Heart left ventricle (tissue), 16 donors: ENCODE measurements at places on chromosomes 3 and 15. TPM values are rescaled to one million over a fixed set of nuclear protein-coding genes. Genes with fewer than 3 reads are reported as not detected.

GRCh38 chr3:168475704-168476103 lies 380.0 kb upstream of the GOLIM4 start:
- H3K4me3 ChIP-seq = no peak overlapping the region
- no peak overlapping the region for H3K27ac ChIP-seq
- peaks cover 3% of the 10 kb centered on the region for H3K27me3 ChIP-seq
- H3K4me1 ChIP-seq = no peaks in the 10 kb centered on the region
- no peak for DNase-seq

GRCh38 chr15:60423537-60423936 lies 25.8 kb upstream of the ANXA2 start:
- no peaks in the 10 kb centered on the region for H3K27me3 ChIP-seq
- H3K27ac ChIP-seq = peak overlapping the region; percentile 6
- H3K4me1 ChIP-seq = no peaks in the 10 kb centered on the region

DNA sequence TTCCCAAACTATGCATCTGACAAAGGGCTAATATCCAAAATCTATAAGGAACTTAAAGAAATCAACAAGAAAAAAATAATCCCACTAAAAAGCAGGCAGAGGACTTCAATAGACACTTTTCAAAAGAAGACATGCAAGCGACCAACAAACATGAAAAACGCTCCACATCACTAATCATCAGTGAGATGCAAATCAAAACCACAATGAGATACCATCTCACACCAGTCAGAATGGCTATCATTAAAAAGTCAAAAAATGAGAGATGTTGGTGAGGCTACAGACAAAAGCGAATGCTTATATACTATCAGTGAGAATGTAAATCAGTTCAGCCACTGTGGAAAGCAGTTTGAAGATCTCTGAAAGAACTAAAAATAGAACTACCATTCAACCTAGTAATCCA lies 20.2 kb downstream of the CFAP44 start:
- H3K27ac ChIP-seq = no peak overlapping the region
- H3K27me3 ChIP-seq = no peaks in the 10 kb centered on the region
- DNase-seq = no peak
- no peak overlapping the region for H3K4me3 ChIP-seq
- no peaks in the 10 kb centered on the region for H3K4me1 ChIP-seq

DNA sequence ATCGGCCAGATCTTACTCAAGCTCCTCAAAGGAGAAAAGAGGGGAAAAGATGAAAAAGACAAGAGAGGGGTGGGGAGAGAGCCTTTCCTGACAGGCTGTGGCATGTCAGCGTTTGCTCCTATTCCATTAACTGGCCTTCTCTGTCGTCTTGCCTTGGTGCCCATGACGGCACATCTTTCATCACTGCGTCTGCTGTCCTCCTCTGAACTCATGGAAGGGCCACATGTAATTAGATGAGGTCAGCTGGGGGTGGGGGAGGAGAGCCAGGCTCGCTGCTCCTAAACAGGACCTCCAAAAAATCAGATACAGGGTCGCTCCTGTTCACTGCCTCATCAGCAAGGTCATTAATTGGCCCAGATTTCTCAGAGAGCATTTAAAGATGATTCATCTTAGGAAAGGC lies 49.7 kb downstream of the LRTM1 start:
- H3K27me3 ChIP-seq = no peaks in the 10 kb centered on the region
- no peak for DNase-seq
- H3K4me3 ChIP-seq = no peak overlapping the region
- H3K4me1 ChIP-seq = no peaks in the 10 kb centered on the region

DNA sequence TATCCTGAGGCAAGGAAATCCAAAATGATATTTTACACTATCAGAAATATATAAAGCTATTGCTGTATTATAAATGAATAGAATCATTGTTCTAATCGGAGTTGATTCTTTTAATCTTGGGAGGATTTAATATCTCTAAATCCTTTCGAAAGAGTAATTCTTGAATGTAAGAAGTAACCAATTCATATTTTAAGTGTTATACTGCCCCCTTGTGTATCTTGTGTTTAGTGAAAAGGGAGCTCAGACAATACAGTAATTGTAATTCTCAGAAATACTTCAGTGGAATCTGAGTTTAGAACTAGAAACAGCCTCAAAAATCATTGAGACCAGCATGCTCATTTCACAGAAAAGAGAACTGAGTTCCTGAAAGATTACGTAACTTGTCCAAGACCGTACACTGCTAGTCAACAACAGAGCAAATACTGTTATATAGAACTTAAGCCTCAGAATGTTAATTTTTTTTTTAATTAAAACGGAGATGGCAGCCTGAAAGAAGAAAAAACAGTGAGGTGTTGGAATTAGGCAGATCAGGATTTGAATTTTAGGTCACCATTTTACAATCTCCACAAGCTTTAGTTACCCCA lies 42.9 kb downstream of the PLCH1 start:
- no peak overlapping the region for H3K4me3 ChIP-seq
- H3K27me3 ChIP-seq = no peaks in the 10 kb centered on the region
- no peaks in the 10 kb centered on the region for H3K36me3 ChIP-seq
- no peak overlapping the region for H3K27ac ChIP-seq
- no peaks in the 10 kb centered on the region for H3K4me1 ChIP-seq

DNA sequence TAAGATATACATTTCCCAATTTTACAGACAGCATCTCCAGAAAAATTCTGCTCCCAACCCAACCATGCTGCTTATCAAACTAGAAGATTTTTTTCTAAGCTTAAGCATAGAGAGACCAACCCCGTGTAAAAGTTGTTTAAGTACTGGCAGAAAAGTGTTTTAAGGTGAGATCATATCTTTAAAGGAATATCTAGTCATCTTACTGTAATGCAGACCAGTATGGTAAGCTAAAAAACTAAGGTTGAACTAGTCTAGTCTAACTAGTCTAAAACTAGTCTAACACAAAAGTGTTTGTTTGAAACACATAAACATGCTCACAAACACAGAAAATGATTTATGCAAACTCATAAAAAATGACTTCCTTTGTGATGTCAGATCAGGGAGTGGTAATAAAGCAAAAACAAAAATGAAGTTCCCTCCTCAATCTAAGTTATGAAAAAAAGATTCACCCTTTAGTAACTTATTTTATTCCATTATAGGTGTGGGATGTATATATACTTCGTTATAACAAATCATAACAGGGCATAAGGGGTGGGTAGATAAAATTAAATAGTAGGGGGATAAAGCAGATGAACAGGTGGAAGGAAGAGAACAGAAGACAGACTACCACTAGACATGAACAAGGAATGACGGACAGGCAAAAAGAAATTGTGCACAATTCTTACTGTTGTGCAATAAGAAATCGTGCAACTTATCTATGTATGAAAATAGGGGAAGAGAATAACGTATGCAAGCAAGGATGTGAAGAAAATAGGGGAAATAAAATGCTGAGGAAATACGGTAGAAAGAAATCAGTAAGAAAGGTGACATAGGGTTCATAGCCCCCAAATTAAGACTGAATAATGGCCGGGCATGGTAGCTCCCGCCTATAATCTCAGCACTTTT lies 10.0 kb downstream of the MYO5A start:
- no peak for DNase-seq
- no peaks in the 10 kb centered on the region for H3K36me3 ChIP-seq
- no peak overlapping the region for H3K4me3 ChIP-seq
- no peak overlapping the region for H3K27ac ChIP-seq
- H3K4me1 ChIP-seq = no peaks in the 10 kb centered on the region

DNA sequence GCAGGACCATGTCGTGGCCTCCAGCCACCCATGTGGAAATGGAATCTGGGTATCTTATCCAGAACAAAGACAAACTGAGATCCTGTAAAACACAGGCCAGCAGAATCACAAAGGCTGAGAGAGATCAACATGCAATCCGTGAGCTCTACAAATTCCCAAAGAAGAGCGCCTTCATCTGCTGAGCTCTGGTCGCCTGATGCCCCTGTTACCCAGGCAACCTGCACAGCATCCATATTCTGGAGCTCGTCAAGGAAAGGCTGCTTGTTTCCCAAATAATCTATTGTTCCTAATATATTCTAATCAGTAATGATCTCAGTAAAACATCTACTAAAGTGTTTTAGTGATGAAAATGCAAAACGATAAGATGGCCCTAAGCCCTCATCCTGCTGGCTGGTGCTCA lies 133.6 kb downstream of the OCA2 start:
- H3K4me1 ChIP-seq = no peaks in the 10 kb centered on the region
- H3K27ac ChIP-seq = no peak overlapping the region
- no peak for DNase-seq
- no peak overlapping the region for H3K4me3 ChIP-seq
- no peaks in the 10 kb centered on the region for H3K27me3 ChIP-seq

- H3K27ac ChIP-seq = peak overlapping the region; percentile 90
- H3K4me1 ChIP-seq = peaks cover 22% of the 10 kb centered on the region
- peaks cover 19% of the 10 kb centered on the region for H3K36me3 ChIP-seq
- DNase-seq = no peak
Measured at GRCh38 chr15:89109238-89109637, 21.0 kb downstream of the ABHD2 start.

- peak; percentile 89 for DNase-seq
- H3K36me3 ChIP-seq = no peaks in the 10 kb centered on the region
- no peaks in the 10 kb centered on the region for H3K4me1 ChIP-seq
- no peak overlapping the region for H3K27ac ChIP-seq
Measured at GRCh38 chr3:131543714-131544113, 40.9 kb upstream of the MRPL3 start.

DNA sequence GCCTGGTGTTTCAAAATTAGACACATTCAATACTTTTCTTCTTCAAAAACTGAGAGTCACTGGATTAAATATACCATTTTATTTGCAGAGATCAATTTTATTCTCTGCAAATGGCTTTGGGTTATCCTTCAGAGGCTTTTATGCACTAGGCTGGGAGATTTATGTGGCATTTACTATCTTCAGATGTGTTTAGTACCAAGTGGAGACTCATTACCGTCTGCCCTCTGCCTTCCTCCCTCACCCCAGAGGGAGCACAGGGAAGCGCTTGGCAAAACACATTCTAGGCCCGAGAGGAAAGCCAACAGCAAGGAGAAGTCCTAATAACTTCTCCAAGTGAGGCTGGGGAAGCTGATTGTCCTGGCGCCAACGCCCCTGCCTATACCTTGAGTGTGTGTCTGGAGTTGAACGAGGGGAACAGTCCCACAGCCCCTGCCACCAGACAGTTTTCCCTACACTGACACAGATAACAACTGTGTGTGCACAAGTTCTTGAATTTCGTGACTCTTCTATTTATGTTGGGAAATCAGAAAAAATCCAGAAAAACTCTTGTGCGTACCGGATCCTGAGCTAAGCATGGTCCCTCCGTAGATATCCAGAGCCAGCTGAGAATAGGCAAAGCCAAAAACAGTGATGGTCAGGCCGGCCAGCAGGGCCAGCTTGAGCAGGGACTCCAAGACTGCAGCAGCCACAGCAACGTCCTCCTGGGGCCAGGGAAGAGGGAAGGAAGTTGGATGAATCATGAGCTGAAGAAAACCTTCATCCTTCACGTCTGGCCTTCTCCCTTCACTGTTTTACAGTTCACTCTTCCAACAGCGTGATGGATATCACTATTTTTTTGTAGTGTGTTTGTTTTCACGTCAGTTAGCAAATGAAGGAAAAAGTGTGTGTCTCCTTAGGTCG lies 26.6 kb downstream of the RFT1 start:
- no peak overlapping the region for H3K27ac ChIP-seq
- no peak overlapping the region for H3K4me3 ChIP-seq
- peaks cover 79% of the 10 kb centered on the region for H3K36me3 ChIP-seq
- DNase-seq = no peak
- no peaks in the 10 kb centered on the region for H3K27me3 ChIP-seq
- H3K4me1 ChIP-seq = no peaks in the 10 kb centered on the region

DNA sequence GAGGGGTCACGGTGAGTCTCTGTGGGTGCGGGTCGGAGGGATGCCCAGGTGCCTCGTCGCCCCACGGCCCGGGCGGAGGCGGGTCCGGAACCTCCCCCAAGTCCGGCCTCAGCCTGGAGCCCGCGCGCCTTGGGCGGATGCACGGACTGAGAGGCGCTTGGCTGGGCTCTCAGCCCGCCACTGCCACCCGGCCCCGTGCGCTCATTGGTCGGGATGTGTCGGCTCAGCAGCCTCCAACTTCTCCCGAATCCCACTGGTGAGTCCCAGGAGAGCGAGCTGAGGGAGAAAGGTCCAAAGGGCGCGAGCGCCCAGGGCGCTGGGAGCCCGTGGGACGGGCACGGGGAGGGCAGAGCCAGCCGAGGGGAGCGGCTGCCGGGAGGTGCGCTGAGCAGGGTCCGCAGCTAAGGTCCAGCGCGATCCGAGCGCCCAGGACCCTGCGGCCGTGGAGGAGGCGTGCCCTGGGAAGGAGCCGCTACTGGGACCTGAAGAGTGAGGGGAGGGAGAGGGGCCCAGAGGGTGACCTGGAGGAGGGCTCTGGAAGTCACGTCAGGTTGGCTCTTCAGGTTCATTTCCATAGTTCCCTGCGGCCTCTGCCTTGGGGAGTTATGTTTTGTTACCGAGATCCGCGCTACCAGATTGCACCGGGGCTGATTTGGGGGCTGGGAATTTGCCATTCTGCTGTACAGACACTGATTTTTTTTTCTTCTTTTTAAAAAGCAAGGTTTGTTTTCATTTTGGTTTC lies at the start of gene MME:
Gene MME (plus strand): TSS at position 574 of the 742 bp plus-strand sequence. CDS start 3,849 bp downstream, outside the sequence.
- no peaks in the 10 kb centered on the region for H3K4me1 ChIP-seq
- peaks cover 30% of the 10 kb centered on the region for H3K27me3 ChIP-seq
- H3K27ac ChIP-seq = no peak within 1 kb of the TSS

DNA sequence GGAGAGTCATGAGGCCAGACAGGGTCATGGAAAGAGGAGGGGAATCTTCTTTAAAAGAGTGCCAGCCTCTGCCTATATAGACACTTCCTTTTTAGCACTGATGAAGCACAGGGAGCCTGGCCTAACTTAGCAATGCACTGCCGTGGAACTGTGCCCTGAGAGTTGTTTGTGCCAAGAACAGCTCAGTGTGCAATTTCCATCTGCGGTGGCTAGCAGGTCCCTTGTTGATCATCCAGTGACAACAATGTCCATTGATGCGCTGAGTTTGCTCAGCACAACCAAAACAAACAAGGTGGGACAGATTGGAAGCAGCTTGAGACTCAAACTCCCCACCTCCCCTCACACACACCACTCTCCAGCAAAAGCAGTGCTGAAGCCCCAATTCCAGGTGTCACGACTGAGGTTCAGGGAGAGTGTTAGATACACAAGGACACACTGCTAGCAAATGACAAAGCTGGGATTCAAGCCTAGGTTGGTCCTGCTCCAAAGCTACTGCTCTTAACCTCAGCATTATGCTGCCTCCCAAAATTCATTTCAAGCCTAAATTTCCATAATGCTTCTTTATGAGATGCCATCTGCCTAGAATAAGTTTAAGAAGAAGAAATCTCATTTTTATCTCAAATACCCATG lies 316.6 kb upstream of the UBE2E2 start:
- DNase-seq = peak; percentile 54
- H3K4me3 ChIP-seq = no peak overlapping the region
- H3K27ac ChIP-seq = no peak overlapping the region
- no peaks in the 10 kb centered on the region for H3K27me3 ChIP-seq

- no peak overlapping the region for H3K27ac ChIP-seq
- DNase-seq = no peak
- H3K4me1 ChIP-seq = no peaks in the 10 kb centered on the region
- no peak overlapping the region for H3K4me3 ChIP-seq
- no peaks in the 10 kb centered on the region for H3K36me3 ChIP-seq
Measured at GRCh38 chr3:99012051-99012450, 110.6 kb upstream of the DCBLD2 start.

NEK11 gene
- 2.6 TPM for total RNA-seq

KLHL40 gene
- total RNA-seq = 5.6 TPM

SNURF gene
- total RNA-seq = 4.9 TPM
